Inflammatory macrophage (primary cell): ENCODE measurements at places on chromosomes 3 and 15.

GRCh38 chr15:92883163-92883875 lies 16.8 kb upstream of the CHD2 start:
- peak; percentile 57 for DNase-seq

GRCh38 chr3:41095702-41096101 lies 103.6 kb upstream of the CTNNB1 start:
- DNase-seq: no peak

- no peak for DNase-seq
These were observed 757.7 kb downstream of the GRM7 start for GRCh38 chr3:7618606-7619005.

- no peak for DNase-seq
These were observed 231.0 kb upstream of the WNT5A start for GRCh38 chr3:55718074-55718473.

- no peak for DNase-seq
These were observed 6.4 kb downstream of the CMSS1 start for GRCh38 chr3:99823723-99824711.

DNA sequence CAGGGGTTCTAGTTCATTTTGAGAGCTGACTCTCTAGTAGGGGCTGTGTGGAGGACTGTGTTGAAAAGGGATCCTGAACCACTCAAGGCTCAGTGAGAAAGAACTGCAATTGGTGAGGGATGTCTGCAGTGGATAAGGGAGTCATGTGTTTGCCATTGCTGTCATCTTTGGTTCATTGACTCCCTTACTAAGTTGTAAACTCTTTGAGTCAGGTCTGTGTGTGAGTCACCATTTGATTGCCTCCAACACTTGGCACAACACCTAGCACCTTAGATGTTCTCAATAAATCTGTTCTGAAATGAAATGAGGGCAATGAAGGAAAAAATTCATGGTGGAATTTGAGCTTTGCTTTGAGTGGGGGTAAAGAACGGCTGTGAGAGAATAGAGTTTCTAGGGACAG lies 51.7 kb downstream of the PLS1 start:
- DNase-seq: no peak

DNA sequence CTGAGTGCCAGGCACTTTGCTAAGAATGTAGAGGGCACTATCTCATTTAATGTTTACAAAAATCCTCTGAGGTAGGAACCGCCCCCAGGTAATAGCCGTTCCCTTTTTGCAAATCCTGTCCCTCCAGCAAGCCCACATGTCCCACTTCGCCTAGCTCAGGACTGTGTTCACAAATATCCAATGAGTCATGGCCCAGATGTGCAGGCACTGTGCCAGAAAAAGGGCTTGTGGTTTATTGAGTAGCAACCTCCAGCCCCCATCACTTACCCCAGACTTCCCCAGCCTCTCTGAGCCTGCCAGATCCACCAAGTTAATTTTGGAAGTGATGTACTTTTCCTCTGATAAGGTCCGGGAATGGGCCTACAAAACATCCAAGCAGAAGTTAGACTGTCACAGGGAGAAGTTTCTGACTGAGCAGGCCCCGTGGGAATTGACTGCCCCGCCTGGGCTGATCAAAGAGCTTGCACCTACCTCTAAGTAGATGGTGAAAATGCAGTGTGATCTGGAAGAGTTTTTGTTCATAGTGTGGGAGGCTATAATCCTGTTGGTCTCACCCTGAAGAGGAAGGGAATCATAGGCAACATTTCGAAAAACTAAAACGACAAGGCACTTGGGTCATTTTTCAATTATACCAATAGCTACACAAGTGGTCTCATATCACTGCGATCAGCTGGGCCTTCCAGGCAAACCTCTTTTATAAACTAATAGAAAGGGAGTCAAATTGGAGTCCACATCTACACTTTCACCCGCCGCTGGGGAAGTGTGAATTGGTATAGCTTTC lies 15.7 kb downstream of the KIF9 start:
- peak; percentile 80 for DNase-seq

- no peak for DNase-seq
These were observed 61.8 kb downstream of the ARIH1 start for GRCh38 chr15:72535911-72536310.

DNA sequence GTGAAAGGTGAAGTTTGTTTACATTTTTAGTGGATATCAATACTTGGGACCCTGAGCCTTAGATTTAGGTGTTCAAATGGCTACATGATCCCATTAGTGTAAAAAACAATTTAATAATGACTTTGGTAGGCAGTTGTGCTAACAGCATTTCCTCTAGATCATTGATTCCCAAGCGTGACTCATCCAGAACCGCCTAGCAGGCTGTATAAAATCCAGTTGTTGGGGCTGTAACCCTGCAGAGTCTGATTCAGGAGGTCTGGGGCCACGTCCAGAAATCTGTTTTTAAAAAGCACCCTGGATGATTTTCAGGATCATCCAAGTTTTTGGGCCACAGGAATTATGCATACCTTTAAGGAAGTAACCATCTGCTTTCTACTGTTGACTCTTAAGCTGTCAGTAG lies 156.4 kb downstream of the TP63 start:
- DNase-seq: no peak

DNA sequence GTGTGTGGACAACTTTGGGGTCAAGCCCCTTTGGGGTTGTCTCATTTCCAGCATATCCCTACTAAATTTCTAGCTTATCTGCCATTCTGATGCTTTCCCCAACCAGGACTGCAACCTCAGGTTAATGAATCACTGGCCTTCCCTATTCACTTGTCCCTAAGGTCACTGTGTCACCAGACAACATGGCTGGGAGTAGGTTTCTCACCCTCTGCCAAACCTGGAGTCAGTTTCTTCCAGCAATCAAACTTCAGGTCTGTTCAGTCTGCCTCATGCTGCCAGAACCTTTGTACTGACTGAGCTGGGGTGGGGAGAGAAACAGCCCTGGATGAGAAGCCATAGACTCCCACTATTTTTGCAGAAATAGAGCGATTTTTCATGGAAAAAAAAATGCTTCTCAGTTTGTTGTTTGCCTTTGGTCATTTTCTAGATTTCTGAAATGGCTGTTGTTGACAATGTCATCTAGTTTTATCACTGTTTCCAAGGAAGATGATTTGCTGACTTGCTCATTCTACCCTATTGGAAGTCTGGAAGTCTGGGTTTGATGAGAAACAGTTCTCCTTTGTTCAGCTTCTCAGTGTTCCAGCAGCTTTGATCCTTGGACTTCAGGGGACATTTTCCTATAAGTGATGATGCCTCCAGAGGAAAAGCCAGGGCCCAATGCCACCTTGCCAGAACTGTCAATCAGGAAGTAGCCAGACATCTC lies 74.8 kb upstream of the IL12A start:
- no peak for DNase-seq

DNA sequence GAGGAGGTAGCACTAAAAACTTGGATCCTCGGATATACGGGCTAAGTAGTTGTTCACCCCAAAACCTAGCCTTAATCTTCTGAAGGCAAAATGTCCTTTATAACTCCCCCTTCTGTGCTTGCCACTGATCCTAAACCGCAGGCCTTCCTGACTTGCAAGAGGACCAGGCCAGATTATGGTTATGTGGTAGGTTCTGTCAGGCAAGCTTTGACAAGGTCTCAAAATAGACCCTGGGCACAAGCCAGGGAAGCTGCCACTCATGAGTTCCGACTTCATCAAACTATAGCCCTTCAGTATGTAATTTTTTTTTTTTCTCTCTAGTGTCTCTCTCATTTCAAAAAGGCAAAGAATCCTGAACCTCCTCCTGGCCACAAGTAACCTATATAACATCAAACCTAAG lies 3.2 kb downstream of the LRRFIP2 start:
- no peak for DNase-seq

DNA sequence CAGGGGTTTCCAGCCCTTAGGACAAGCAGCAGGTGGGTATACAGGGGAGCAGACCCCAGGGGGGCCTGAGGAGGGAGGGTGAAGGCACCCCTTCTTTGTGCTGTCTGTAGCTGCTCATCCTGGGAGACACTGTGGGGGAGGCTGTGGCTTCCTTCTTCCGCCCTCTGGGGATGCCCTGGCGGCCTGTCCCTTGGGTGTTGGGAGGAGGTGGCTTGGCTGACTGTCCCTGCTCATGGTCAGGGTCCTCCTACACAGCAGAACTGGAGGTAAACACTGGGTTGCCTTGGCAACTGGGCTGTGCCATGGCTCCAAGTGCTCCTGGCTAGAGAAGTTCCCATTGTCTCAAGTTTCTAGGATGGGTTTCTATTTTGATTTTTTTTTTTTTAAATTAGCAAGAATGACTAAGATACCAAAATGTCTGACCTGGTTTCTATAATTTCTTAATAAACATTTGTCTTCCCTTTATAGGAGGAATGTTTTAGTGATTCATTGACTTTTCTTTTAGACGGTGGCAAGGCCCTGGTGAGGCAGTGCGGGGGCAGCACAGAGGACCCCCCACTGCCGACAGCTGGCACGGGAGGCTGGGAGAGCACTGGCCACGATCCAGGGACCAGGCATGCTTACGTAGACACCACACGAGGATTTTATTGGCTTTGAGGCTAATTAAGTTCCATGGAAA lies 12.4 kb downstream of the KLF13 start:
- peak; percentile 96 for DNase-seq

DNA sequence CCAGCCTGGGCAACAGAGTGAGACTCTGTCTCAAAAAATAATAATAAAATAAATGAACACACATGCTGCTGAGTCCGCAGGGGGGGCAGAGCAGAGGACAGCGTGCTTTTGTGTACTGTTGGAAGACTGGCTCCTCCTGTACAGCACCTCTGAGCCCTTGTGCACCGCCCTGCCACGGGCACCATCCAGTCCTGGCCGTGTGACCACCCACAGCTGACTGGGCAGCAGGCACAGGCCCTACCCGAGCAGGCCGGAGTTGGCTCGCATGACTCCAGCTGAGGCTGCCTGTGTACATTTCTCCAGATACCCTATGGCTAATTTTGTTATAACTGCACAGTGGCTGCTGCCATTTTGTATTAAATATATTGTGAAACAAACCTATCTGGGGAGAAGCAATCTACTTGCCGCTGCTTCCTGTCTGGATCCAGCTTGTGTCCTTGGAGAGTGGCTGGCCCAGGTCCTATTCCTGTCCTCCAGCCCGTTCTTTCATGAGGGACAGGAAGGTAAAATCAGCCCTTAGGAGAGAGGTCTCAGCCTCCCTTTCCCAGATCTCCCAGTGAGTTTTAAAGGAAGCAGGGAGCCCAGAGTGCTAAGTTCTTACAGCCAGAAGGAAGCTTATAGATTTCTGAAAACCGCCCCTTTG lies 14.6 kb downstream of the IVD start:
- DNase-seq: no peak

DNA sequence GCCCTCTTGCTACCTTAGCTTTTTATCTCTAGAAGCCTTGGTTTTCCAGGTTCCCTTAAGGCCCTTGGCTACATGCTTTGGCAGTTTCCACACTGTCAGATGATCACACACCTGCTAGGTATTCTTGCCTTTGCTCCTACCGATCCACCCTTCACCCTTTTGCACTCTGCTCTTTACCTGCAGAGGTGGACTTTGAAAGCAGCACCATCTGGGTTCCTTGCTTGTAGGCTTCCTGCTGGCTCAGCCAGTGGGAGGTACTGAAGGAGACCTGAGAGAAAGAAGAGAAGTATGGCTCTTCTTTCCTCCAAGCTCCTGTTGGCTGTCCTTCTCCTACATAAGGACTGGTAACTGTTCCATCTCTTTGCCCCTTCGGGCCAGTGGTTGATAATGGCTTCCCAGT lies 7.3 kb upstream of the ZNF592 start:
- DNase-seq: no peak

DNA sequence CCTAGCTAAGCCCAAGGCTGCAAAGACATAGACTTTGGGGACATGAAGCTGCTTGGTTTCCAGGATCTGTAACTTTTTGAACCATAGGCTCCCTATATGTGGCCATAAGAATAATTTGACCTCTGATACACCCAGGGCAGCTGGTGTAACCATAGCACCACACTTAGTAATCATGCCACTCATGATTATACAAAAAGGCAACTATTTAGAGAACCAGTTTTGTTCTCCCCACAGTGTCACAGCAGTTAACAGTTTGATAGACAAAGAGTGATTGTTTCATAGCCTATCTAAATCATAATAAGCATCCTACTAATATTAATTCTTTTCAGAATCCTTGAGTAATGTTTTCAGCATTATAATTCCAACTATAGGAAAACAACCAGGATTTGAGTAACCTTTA lies 334.9 kb downstream of the NEK10 start:
- no peak for DNase-seq

DNA sequence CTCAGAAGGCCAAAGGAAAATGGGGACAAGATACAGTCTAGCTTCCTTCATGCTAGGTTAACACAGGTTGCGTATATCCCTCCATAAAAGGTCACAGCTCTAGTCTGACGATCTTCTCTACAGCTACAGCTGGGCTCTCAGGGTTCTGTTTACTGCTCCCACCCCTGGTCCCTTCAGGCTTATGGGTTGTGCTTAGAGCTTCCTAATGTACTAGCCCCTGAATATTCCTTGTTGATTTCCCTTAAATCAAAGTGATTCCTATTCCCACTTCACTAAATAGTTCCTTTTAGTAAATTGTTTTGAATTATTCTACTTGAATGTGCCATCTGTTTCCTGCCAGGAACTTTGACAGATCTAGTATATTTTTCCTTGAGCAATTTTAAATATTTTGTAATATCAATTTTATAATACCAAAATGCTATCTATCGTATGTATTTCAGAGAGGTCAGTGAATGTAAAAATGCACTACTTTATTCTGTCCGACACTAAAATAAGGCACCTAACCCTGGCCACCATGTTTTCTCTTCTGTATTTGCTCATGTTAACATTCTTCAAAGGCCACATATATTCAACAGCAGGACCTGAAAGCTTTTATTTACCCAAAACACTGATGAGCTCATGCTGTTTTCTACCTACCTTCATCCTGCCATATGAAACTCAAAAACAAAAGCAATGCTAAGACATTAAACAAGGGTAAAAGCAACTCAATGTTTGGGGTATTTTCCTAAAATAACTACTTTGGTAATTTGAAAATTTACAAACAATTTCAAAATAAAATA lies 92.8 kb upstream of the TGFBR2 start:
- DNase-seq: no peak

DNA sequence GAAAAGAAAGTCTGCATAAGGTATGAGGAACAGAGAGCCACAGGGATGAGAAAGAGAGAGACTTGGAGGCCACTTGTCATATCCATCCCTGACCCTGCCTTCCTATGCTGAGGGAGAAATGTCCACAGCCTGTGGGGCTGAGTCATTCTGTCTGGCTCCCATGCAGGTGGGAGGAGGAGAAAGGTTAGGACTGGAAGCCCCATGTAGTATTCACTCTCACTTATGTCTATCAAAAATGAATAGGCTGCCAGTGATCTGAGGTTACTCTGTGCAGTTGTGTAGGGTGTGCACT lies 71.3 kb downstream of the RAB11A start:
- DNase-seq: no peak

GRCh38 chr3:99928771-99929744 lies 111.4 kb downstream of the CMSS1 start:
- DNase-seq: no peak

- DNase-seq: no peak
These were observed 2.9 kb upstream of the IGF2BP2 start for GRCh38 chr3:185827595-185828344.
